ENCODE measurements at places on chromosomes 4 and X.

DNA sequence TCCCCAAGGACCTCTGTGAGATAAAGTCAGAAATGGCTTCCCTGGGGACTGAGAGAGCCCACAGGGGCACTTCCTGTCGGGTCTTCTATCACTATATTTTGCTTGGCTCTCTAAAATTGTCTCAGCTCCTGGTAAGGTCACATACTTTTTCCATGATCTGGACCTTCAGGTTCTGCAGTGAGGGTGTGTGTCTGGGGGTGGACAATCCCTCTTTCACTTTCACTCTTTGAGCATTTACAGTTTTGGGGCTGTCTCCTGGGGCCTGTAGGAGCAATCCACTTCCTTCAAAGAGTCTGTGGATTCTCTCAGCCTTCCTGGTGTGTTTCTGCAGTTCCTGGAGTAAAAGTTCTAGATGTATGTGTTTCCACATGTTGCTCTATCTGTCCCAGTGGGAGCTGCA, 335.7 kb downstream of the FSTL5 start:
- no peak for DNase-seq

- peak; percentile 85 for DNase-seq
Measured at GRCh38 chr4:40749717-40750460, at the start of gene NSUN7. NSUN7 (plus strand) TSS chr4:40749955; CDS start chr4:40750694, 739 bp downstream.

DNA sequence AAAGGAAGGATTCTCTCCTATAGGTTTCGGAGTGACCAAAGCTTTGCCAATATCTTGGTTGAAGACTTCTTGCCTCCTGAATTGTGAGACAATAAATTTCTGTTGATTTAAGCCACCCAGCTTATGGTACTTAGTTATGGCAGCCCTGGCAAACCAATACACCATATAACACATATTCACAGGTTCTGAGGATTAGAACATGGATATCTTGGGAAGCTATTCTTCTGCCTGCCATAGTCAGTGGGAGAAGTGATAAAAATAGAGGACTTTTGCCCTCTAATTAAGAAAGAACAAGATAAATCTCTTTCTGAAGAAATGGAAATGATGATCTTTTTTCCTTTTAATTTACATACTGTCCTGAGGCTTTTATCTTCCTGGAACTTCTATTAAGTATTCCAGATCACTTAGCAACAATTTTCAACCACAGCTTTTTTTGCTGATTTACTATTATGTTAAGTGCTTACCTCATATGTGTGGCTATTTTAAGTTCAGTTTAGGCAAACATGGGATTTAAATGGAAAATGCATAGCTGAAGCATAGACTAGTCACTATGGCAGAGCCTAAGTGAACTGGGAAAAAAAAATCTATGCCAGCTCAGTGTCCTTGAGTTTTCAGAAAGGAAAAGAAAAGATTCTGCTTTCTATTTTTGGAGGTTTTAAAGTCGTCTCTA, 381.7 kb downstream of the STPG2 start:
- DNase-seq = no peak

DNA sequence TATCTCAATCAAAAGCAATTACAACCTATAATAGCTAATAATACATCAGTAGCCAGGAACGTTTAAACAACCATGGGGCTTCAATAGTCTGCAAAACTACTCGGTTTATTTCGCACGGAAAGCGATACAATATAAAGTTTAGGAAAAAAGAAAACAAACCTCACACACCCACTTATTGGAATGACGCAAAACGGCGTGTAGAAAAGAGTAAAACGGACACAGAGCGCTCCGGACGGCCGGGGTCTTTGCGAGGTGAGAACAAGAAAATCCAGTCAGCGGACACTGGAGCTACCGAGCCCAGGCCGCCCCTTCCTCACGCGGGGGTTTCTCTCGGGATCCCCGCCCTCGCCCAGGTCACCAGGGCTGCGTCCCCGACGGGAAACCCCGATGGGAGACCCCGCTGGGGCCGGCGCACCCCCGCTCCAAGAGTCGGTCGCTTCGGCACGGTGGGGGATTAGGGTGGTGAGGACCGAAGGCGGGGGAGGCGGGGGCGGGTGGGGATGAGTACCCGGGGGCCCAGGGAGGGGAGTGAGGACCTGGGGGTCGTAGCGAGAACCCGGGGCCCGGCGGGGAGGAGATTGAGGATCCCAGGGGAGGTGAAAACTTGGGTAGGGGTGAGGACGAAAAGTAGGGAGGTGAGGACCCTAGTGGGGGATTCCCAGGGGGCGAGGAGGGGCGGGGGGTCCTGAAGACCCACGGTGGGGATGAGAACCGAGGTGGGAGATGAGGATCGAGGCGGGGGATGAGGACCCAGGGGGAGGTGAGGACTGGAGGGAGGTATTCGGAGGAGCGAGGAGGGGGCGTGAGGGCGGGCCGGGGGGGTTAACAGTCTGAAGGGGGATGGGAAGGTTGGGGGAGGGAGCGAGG, 737 bp downstream of the NELFA start:
- no peak for DNase-seq

- no peak for DNase-seq
Measured at GRCh38 chr4:155546451-155546850, 120.2 kb upstream of the GUCY1A1 start.

GRCh38 chrX:142068365-142068764, 136.7 kb downstream of the MAGEC2 start:
- no peak for DNase-seq

- no peak for DNase-seq
Measured at GRCh38 chr4:91035276-91035675, 908.1 kb downstream of the CCSER1 start.

GRCh38 chr4:158965226-158965625, 137.7 kb upstream of the RAPGEF2 start:
- DNase-seq = no peak

DNA sequence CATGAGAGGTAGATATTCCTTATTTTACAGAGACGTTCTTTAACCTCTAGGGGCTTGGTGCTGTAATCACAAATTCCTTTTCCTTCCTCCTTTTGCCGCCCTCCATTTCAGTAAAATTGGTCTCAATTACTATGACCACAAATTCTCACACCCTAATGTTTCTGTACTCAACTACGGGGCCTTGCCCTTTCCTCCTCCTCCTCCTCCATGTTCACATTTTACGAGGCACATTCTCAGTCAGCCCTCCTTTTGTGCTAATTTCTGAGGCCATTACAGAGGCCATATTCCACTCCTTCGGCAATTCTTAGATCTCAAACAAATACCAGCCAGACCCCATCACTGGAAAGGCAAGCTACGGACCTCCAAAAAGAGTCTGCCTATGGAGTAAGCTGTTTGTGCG, 92.1 kb downstream of the SH3KBP1 start:
- DNase-seq = no peak

- DNase-seq = no peak
Measured at GRCh38 chrX:3521396-3521795, 174.9 kb upstream of the MXRA5 start.

DNA sequence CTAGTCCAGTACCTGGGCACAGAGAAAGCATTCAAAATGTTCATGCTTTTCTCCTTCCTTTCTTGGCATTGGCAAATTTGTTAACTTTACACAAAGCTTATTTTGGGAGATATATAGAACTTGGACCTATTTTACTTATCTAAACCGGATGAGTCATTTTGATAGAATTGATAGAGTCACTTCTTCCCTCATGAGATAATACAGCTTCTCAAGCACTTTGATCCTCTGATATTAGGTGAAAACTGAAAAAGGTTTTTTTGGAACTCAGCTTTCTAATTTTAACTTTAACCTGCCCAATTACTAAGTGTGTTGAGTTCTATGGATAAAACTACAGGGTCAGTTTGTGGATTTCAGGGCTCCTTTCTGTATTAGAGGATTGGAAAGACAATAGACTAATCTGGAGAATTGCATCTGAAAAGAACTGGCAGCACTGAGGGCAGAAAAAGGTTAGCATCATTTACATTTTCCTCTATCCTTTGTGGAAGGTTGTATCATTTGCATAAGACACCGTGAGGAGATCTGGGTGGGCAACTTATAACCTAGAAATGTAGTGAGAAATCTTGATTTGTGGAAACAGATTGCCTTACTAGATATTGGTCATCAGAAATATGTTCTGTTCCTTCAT, 2.4 kb downstream of the WDR44 start:
- no peak for DNase-seq

GRCh38 chr4:67125636-67126514, 419.4 kb downstream of the CENPC start:
- no peak for DNase-seq

- DNase-seq = peak; percentile 52
Measured at GRCh38 chr4:105894660-105895582, at the start of gene NPNT. NPNT (plus strand) TSS chr4:105895471; CDS start chr4:105895653, 182 bp downstream.

DNA sequence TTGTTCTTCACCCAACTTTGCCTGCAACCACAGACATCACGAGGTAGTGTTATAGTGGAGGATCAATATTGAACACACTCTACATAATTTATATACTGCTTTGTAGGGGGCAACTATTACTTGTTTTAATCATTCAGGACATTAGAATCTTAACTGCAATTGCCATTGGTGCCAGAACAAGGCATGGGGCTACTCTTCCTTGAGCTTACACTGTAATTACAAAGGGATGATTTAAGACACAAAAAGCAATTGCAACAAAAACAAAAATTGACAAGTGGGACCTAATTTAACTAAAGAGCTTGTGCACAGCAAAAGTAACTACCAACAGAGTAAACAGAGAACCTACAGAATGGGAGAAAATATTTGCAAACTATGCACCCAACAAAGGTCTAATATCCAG, 24.0 kb upstream of the DDX53 start:
- no peak for DNase-seq

DNA sequence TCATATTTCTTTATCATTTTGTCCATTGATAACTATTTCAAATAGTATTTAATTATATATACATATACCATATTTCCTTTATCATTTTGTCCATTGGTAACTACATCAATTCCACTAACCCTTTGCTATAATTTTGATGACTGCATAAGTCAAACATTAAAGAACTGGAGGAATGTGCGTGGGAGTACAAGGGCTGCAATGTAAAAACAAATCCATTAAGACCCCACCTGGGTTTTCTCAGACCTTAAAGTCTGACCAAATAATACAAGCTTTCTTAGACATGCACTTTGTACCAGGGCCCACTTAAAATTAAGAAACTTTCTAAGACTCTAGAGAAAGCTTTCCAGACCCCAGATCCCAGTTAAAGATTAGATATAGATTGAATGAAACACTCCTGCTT, 1622.4 kb upstream of the PCDH10 start:
- DNase-seq = no peak

DNA sequence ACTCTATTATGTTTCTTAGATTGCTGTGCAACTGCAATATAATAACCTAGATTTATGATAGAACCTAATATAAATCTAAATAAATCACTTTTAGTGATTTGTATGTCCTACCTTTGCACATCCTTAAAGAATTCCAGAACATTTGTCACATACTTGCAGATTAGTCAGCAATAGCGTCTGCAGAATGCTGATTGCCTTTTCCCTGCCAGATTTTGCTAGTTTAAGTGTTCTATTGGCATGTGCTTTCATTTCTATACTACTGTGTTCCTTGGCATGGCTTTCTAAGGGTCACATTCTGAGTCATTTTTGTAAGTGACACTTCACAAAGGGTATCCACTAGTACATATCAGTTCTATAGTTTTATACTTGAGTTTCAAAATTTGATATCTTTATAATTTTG, 303.1 kb upstream of the GIMD1 start:
- no peak for DNase-seq

DNA sequence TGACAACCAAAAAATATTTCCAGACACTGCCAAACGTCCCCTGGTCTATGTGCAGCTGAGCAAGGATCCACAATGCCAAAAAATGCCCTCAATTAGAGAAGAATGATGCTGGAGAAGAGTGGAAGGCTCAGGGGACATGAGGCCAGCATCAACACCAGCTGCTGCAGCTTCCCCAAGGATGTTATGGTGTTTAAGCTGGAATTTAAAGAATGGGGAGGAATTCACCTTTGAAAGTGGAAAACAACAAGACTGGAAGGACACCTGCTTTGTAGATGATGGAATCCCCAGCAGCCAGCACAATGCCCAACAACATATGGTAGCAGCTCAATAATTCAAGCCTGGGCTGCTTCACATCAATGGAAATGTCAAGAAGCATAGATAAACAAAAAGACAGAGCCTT, 20.3 kb upstream of the SMPX start:
- DNase-seq = no peak

- no peak for DNase-seq
Measured at GRCh38 chrX:132983496-132983895, 25.1 kb upstream of the HS6ST2 start.

- DNase-seq = no peak
Measured at GRCh38 chr4:139950568-139950967, 203.4 kb downstream of the MAML3 start.

- no peak for DNase-seq
Measured at GRCh38 chr4:107751670-107752069, 31.6 kb upstream of the PAPSS1 start.

DNA sequence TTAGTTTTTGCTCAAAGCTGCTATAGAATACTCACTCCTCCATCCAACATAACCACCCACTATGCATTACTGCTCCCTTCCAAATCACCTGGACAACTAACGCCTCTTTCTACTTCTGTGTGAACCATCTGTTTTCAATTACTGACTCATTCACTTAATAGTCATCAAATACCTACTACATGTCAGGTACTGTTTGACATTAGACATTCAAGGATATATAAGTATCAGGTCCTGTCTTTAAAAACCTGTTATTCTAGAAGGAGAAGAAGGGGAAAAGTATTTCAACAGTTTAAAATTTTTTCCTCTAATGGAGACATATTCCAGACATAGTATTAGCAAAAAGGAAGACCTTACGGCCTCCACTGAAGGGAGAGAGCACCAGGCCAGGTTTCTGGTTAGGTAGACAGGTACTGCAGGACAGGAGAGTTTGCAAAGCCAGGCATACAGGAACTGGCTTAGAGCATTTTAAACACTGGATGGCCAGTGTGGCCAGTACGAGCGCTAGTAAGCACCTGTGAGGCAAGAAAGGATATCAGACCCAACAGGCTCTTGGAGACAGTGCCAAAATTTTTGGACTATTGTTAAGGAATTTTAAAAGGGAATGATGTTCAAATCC, 39.0 kb downstream of the SH3RF1 start:
- DNase-seq = no peak

Data from NCI-H774 (cell line).